ENCODE measurements at places on chromosomes 11 and 22.

- no peak for DNase-seq
These were observed 73.6 kb upstream of the BDNF start for GRCh38 chr11:27773884-27774283.

DNA sequence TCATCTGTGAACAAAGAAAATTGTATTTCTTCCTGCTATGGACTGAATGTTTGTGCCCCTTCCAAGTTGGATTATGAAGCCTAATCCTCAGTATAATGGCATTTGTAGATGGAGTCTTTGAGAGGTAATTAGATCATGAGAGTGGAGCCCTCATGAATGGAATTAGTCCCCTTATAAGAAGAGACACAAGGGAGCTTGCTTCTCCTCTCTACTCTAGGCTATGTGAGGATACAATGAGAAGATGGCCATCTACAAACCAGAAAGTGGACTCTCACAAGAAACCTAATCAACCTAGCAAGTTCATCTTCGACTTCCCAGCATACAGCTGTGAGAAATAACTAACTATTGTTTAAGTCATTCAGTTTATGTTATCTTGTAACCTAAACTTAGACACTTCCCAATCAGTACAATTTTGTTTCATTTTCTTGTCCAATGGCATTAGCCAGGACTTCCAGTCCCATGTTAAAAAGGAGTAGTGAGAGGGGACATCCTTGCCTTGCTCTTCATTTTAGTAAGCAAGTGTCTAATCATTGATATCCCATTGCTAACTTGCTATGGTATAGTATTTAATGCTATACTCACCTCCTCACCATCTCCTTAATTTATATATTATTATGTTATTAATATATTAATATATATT, 45.7 kb downstream of the PDGFD start:
- no peak for DNase-seq

DNA sequence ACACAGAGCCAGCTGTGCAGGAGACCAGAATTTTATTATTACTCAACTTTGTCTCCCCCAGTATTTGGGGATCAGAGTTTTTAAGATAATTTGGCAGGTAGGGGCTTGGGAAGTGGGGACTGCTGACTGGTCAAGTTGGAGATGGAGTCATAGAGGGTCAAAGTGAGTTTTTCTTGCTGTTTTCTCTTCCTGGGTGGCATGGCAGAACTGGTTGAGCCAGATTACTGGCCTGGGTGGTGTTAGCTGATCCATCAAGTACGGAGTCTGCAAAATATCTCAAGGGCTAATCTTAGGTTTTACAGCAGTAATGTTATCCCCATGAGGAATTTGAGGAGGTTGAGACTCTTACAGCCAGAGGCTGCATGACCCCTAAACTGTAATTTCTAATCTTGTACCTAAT, 153.5 kb downstream of the OR4C45 start:
- DNase-seq, result no peak

- DNase-seq, result no peak
These were observed 99.3 kb downstream of the FDX1 start for GRCh38 chr11:110529043-110529442.

DNA sequence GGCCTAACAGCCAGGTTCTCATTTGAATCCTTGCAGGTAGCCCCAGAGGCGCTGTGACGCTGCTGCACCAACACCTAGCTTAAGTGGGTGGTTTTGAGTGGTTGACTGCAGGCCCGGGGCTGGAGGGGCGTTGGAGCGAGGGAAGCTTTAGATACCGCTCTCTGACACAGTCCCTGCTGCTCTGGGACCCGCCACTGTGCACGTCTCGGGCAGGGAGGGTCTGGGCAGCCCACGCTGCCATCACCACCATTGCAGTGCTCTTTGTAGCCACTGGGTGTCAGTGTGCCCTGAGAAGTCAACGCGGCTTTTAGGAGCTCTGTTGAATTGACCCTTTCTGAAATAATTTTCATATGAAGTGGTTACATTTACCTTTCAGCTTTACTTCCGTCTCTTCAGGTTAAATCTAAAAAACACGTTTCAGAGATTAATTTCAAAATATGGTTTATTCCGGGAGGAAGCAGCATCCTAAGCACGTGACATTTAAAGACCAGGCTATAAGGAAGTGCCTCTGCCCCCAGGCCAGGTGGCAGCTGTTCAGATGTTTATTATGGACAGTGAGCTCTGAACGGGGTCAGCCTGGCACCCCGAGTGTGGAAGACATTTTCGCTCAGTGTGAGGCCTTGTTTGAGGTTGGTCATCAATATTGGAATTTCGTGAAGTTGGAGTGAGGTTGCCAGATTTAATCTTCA, 30.9 kb upstream of the PARVB start:
- DNase-seq, result peak; percentile 88

GRCh38 chr11:117744471-117745150, 52.4 kb downstream of the DSCAML1 start:
- DNase-seq, result no peak

Data from GM13976 (cell line).